ENCODE measurements at places on chromosomes 16 and 17.

- no peak for DNase-seq
Measured at GRCh38 chr17:59353936-59354755, 22.7 kb downstream of the YPEL2 start.

DNA sequence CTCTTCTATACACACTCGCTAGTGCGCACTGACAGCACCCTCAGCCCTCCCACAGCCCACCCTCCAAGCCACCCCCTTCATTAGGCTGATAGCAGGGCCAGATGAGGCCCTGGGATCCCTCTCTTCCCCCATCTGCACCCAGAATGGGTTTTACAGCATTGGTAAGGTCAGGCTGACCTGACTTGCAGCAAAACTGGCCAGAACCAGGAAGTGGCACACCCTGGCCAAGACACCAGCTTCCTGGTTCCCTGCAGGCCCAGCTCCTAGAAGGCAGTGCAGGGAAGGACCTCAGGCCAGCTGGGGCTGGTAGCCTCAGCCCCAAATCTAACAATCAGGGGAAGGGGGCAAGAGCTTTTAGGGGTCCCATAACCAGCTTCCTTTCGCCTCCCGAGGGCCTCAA, 50.0 kb upstream of the MRPS23 start:
- DNase-seq: no peak

- no peak for DNase-seq
Measured at GRCh38 chr17:68101987-68102314, 66.4 kb downstream of the KPNA2 start.

DNA sequence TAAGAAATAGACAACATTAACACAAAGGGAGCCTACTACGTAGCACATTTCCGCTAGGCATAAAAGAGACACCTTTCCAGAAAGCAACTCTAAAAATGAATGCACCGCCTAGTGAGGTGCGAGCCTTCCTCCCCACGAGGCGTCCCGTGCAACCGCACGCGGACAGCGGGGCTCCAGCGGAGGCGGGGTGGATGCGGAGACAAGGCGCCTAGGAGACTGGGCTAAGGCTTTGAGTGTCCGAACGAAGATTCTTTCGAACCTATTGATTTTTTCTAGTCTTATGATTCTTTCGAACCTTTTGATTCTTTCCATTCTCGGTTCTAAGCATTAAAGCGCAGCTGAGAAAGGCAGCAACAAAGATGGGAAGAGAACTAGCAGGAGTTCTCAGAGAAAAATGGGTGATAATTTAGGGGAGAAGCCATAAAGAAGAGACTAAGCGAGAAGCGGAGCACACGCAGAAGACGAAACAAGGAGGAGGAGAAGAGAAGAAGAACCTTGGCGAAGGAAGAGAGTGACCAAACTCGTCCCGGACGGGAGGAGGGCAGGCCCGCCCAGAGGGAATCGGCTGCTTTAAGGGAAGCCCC, 394 bp upstream of the CPD start:
- no peak for DNase-seq

DNA sequence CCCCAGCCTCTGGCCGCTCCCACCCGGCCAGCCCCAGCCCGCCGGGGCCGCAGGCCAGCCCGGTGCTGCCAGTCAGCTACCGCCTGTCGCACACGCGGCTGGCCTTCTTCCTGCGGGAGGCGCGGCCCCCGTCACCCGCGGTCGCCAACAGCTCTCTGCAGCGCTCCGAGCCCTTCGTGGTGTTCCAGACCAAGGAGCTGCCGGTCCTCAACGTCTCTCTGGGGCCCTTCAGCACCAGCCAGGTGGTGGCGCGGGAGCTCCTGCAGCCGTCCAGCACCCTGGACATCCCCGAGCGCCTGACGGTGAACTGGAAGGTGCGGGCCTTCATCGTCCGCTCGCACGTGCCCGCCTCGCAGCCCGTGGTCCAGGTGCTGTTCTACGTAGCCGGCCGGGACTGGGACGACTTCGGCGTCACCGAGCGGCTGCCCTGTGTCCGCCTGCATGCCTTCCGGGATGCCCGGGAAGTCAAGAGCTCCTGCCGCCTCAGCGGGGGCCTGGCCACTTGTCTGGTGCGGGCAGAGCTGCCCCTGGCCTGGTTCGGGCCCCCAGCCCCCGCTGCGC, 46.8 kb downstream of the TMEM132E start:
- no peak for DNase-seq

GRCh38 chr17:27554152-27554551, 76.8 kb upstream of the LGALS9 start:
- no peak for DNase-seq

- no peak for DNase-seq
Measured at GRCh38 chr16:77414752-77415231, 20.0 kb downstream of the ADAMTS18 start.

DNA sequence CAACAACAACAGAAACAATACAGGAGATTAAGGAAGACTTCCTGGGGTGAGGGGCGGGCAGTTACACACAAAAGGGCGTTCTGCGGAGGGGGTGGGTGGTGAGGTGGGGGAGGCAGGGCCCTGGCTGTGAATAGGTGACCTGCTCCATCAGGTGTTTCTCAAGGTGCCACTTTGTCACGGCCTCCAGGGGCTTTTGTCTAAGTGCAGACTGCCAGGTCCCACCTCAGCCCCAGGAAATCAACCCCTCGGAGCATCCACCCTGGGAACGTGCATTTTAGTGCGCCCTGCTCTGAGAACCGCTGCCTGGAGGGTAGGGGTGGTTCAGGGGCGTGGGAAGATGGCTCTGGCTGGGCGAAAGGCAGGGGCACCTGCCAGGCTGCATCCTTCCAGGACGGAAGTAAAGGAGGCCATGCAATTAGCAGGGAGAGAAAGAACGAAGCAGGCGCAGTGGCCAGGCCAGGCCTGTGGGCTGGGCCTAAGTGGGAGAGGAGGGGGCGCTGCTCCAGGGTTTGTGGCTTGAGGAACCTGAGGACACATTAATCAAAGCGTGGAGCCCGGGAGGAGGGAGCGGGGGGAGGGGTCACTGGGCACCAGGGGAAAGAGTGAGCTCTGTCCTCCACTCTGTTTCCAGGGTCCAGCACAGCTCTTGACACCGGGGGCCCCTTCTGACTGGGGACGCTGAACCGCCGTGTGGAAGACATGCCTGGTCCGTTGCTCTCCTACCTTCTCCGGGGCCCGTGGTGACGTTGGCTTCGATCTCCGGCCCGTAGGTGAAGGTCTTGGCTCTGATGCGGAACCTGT, 49.4 kb upstream of the CDC42EP4 start:
- DNase-seq: no peak

- DNase-seq: no peak
Measured at GRCh38 chr17:77312061-77312701, 171.4 kb downstream of the SEC14L1 start.

- no peak for DNase-seq
Measured at GRCh38 chr17:33671491-33671890, 378.4 kb upstream of the ASIC2 start.

DNA sequence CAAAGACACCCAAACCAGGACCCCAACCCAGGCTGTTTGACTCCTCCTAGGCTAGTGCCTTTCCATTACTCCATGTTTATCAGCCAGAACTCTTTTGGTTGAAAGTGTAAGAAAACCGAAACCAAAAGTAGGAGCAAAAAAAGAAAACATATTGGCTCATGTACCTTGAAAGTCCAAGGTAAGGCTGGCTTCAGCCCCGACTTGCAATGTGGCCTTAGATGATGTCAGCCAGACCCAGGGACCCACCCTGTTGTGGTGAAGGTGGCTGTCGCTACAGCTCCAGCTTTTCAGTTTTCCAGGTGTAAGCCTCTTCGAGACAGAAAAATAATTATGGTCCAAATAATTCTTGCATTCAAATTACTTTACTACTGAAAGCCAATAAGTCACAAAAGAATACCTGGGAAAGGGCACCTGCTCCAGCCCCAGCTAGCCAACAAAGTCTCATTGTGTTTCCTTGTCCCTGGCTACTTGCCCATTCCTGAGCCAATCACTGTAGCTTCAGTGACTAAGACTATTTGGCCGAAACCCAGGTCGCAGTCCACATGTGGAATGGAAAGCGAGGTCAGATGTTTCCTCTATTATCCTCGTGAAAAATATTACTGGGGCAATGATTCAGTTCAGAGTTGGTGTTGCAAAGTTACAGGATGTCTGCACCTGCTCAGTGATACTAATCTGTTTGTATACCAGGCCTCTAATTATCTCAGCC, 20.7 kb downstream of the DNAH9 start:
- no peak for DNase-seq

DNA sequence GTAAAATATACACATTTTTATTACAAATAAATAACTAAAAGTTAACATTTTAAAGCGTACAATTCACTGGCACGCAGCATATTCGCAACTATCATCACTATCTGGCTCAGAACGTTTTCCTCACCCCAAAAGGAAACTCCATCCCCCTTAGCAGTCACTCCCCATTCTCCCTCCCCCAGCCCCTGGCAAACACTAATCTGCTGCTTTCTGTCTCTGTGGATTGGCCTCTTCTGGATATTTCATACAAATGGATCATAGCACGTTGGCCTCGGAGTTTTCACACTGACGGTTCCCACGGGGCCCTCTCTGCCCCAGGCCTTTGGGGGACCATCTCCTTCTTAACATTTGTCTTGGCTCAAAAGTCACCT, 64.6 kb downstream of the RTN4RL1 start:
- DNase-seq: no peak

- no peak for DNase-seq
Measured at GRCh38 chr17:81814748-81815645, 11.0 kb downstream of the GCGR start.

- no peak for DNase-seq
Measured at GRCh38 chr17:49218941-49219913, 8.7 kb downstream of the ABI3 start.

GRCh38 chr17:19672009-19672750, 23.6 kb downstream of the ALDH3A2 start:
- DNase-seq: no peak

GRCh38 chr16:66014221-66014620, 352.3 kb upstream of the CDH5 start:
- no peak for DNase-seq

GRCh38 chr16:65409510-65409909, 287.6 kb upstream of the CDH11 start:
- no peak for DNase-seq

DNA sequence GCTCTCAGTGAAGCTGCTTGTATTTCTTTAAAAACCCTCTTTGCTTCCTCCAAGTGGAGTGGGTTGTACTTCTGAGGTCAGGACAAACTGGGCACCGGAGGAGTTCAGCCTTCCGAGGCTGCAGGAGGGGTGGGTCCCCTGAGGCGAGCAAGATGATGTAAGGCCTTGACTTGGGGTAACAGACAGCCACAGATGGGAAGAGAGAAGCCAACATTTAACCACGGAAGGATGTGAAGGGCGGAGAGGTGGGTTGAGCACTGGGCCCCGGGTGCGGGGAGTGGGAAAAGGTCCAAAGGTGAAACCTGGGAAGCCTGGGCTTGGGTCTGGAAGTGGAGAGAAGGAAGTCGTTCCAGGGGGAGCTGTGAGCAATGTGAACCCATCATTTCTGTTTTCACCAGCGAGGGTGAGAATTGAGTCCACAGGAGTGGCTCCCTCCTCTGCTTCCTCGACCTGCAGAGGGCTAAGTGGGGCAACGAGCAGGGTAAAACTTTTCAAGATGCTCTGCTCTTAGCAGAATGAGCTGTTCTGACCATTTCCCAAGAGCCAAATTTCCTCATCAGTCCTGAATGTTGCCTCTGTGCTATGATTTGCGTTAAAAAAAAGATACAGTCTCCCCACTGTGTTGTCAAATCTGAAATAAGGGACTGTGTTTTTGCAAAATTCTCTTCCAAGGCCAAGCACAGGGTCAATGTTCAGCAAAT, 137.7 kb upstream of the CRHR1 start:
- no peak for DNase-seq

- no peak for DNase-seq
Measured at GRCh38 chr17:37826497-37827430, 81.9 kb upstream of the HNF1B start.

- no peak for DNase-seq
Measured at GRCh38 chr17:67053438-67054000, 9.2 kb downstream of the CACNG1 start.

GRCh38 chr16:24635900-24636610, 93.4 kb upstream of the TNRC6A start:
- peak; percentile 3 for DNase-seq

DNA sequence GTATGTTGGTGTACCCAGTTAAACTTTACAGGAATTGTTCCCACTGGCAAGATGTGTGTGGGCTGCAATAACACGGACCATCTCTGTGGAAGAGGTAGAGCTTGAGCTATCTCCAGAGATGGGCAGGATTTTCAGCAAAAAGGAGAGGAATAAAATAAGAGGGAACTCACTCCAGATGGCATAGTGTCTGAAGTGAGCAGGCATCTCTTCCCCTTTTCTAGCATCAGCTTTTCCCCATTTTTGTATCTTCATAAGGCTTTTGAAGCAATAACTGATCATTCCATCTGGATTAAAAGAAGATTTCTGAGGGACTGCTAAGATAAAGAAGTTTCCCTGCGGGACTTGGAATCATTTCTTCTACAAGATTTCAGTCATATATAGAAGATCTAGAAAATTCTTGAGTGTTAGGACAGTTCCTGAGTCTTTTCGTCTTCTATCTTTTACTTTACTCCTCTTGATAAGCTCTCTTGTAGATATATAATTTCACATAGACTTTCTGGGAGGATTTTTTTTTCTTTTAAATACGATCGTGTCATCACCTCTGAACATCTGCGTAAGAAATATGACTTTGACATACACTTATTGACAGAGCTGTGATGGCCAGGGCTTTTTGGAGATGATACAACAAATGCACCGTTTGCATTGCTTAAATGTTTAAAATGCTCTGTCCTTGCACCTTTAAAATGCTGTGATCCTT, 2.1 kb downstream of the CPD start:
- DNase-seq: no peak

- DNase-seq: no peak
Measured at GRCh38 chr17:14038206-14038605, 31.1 kb upstream of the COX10 start.

- DNase-seq: no peak
Measured at GRCh38 chr17:27733773-27734172, 66.6 kb downstream of the NOS2 start.

DNA sequence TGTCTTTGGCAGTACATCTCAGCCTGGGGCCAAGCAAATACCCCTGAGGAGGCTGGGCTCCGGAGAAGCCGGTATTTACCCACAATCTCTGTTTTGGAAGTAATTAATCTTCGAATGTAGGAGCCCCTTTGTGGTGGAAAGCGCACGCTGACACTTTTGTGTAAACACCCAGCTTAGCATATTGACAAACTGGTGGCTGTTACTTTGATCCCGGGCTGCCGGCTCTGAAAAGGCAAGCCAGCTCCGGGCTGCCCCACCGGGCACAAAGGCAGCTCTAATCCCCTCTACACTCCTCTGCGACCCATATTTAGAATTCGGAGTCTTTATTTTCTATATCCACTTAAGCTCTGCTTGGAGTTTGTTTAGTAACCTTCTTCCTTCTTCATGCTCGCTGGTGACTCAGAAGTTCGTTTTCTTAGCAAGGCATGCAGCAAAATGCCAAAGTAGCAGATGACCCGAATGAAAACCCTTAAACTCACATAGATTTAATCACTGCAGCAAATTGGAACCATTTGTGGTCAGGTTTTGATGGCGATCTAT, 144.0 kb upstream of the IRX3 start:
- DNase-seq: no peak

DNA sequence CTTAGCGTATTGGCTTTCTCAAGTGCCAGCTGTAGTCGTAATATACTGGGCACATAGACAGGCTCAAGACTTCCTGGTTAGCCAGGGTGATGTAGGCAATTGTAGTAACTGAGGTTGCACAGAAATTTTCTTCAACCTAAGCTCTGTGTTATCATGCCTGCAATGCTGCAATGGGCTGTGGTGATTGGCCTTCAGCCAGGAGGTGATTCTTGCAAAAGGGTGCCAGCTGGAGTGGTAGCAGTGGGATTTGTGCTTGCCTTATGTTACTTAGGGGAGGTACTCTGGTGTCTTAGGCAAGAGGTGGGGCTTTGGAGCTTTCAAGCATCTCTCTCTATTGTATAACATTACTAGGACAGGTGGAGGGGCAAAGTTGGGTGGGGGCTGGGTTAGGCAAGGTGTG, 495.1 kb downstream of the CDH11 start:
- DNase-seq: no peak

Measured in NCI-H1048 (cell line).